Hippocampal formation (tissue), 2 donors: ENCODE measurements at places on chromosomes 1 and 21.
A peak's percentile ranks its signal among the peaks of the same experiment; 100 is the strongest.

- no peak for DNase-seq
Observed at GRCh38 chr1:215523906-215524305, 43.2 kb upstream of the KCTD3 start.

- DNase-seq, result peak; percentile 39
Observed at GRCh38 chr1:12594966-12595756, 22.8 kb downstream of the DHRS3 start.

DNA sequence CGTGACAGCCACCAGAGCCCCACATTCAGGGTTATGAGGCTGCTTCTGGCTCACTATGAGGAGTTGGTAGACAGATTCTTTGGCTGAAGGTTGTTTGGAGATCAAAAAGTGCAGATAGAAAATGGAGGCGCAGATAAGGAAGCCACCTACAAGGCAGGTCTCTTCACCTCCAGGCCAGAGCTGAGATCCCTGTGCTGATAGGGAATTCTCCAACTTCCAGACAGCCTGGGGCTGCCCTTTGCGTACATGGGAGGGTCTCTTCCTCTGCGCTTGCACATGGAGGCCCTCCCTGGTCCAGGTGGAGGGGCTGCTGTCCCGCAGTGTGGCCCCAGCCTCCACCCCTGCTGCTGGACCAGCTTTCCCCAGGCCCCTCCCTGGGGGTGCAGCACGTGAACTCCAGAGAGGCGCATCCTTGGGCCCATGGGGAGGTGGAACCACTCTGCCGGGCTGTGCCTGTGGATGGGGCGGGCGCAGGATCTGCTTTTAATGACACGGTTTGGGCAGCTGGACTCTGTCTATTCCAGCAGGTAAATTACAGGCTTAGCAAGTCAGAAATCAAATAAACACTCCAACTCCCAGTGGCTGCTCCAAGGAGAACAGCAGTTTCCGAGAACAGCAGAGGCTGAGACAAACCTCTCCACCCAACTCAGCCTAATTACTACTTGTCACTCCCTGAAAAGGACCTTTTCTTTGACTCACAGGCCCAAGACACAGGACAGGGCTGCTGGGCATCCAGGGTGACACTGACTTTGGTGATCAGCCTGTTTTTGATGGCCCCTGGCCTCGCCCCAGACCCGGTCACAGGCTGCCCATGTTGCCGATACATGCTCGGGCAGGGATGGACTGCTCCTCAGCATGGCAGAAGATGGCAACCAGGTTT, 12.4 kb downstream of the OXCT2 start:
- DNase-seq, result no peak

GRCh38 chr1:221815660-221816059, 73.8 kb upstream of the DUSP10 start:
- no peak for DNase-seq

DNA sequence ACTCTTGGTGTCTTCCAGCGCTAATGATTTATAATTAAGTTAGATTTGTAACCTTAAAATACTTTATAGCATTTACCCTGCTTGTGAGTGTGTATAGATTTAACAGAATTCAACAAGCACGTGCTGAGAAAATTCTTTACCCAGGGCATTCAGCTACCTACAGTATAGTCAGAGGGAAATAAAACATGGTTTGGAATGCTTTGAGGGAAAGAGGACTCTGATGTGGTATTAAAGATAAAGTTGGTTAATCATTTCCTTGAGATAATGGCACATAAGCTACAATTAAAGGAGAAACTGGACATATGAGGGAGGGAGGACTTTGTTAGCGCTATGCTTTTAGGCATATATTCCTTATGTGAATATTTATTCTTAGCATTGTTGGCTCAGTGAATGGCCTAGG, 26.4 kb upstream of the IL12RB2 start:
- DNase-seq, result no peak

DNA sequence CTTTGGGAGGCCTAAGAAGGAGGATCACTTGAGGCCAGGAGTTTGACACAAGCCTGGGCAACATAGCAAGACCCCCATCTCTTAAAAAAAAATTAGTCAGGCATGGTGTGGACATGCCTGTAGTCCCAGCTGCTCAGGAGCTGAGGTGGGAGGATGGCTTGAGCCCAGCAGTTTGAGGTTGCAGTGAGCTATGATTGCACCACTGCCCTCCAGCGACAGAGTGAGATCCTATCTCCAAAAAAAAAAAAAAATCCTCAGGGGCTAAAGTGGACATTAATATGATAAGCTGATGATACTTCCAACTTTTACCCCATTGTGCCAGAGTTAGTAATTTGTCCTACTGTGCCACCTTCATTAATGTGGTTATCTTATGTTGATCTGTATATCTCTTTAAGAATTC, 327.8 kb upstream of the FMN2 start:
- DNase-seq, result no peak
